ENCODE measurements at places on chromosomes 3 and 15.

GRCh38 chr3:159146856-159147435 is 345.1 kb downstream of the MFSD1 start:
- DNase-seq = no peak

GRCh38 chr15:74413350-74414080 is 20.2 kb downstream of the SEMA7A start:
- no peak for DNase-seq

- no peak for DNase-seq
Observed at GRCh38 chr3:76264496-76264895, 479.1 kb upstream of the ZNF717 start.

DNA sequence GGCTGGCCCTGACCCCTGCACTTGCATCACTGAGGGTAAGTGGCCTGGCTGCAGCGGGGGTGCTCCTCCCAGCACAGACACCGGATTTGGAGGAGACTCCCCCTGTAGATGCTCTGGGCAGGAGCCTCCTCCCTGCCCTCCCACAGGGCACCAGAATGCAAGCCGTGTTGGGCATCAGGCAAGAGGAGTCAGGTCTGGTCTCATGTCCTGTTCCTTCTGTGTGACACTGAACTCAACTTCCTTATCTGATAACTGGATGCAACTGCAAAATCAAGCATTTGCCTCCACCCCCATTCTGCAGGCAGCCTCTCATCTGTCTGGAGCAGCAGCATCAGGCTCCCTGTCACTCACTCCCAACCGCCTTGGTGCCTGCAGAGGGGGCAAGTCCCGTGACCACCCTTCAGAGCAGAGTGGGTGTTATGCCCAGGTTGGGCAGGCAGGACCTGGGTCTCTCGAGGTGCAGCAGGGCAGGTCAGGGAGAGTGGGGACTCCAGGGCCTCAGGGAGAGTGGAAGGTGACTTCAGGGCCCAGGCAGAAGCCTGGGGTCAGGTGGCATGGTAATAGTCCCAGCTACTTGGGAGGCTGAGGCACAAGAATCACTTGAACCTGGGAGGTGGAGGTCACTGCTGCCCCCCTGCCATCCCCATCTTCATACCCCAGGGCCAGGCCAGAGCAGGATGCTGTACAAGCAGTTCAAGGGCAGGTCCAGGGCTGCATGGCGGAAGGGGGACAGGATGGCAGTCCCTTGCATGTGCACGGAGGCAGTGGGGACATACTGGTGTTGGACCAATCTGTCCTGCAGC is 10.5 kb upstream of the RPL29 start:
- DNase-seq = no peak

- DNase-seq = no peak
Observed at GRCh38 chr3:141661229-141662196, 76.6 kb upstream of the RNF7 start.
